ENCODE measurements at places on chromosomes 5 and 9.

- no peaks in the 10 kb centered on the region for H3K4me1 ChIP-seq
- DNase-seq: no peak
- H3K27ac ChIP-seq: no peak overlapping the region
- no peaks in the 10 kb centered on the region for H3K36me3 ChIP-seq
These were observed 88.8 kb upstream of the SPOCK1 start for GRCh38 chr5:137587919-137588318.

DNA sequence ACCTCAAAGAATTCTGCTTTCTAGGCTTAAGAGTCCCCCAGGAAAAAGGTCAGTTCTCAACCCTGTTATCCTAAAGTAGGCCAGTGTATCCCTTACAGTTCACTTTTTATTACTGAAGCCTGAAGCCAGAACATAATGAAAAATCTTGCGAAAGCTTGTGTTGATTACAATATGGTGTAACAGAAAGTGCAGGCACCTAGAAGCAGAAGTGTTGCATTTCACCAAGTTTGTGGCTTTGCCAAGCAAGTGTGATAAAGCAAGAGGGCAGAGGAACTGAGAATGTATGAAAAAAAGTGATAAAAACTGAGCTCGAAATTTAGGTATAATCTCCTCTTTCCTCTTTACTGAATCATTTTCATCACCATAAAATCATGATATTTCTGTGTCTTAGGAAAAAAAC lies 26.2 kb downstream of the AGTPBP1 start:
- no peaks in the 10 kb centered on the region for H3K4me1 ChIP-seq
- H3K4me3 ChIP-seq: no peak overlapping the region
- DNase-seq: peak; percentile 17
- no peaks in the 10 kb centered on the region for H3K36me3 ChIP-seq
- no peak overlapping the region for H3K27ac ChIP-seq

GRCh38 chr5:168992016-168992415 lies 308.9 kb downstream of the SLIT3 start:
- no peak overlapping the region for H3K4me3 ChIP-seq
- no peaks in the 10 kb centered on the region for H3K27me3 ChIP-seq
- no peak for DNase-seq
- H3K36me3 ChIP-seq: no peaks in the 10 kb centered on the region

GRCh38 chr9:134458207-134459108 lies 132.2 kb downstream of the RXRA start:
- peak; percentile 86 for DNase-seq
- peaks cover 17% of the 10 kb centered on the region for H3K27me3 ChIP-seq
- H3K36me3 ChIP-seq: no peaks in the 10 kb centered on the region
- H3K4me3 ChIP-seq: no peak overlapping the region

GRCh38 chr9:1320607-1321195 lies 270.5 kb downstream of the DMRT2 start:
- H3K27ac ChIP-seq: no peak overlapping the region
- peak; percentile 19 for DNase-seq
- no peaks in the 10 kb centered on the region for H3K36me3 ChIP-seq

DNA sequence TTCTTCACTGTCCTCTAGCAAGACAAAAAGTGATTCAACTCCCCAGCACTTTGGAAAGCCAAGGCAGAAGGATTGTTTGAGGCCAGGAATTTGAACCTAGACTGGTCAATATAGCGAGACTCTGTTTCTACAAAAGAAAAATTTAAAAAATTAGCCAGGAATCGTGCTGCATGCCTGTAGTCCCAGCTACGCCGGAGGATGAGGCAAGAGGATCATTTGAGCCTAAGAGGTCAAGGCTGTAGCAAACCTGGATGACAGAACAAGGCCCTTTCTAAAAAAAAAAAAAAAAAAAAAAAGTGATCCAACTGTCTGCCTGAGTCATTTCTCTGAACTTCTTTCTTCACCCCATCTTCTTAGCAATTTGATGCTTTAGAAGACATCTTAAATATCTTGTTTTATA lies 12.4 kb downstream of the ITGA2 start:
- no peaks in the 10 kb centered on the region for H3K27me3 ChIP-seq
- H3K27ac ChIP-seq: no peak overlapping the region
- no peaks in the 10 kb centered on the region for H3K4me1 ChIP-seq
- no peak overlapping the region for H3K4me3 ChIP-seq
- no peak for DNase-seq

DNA sequence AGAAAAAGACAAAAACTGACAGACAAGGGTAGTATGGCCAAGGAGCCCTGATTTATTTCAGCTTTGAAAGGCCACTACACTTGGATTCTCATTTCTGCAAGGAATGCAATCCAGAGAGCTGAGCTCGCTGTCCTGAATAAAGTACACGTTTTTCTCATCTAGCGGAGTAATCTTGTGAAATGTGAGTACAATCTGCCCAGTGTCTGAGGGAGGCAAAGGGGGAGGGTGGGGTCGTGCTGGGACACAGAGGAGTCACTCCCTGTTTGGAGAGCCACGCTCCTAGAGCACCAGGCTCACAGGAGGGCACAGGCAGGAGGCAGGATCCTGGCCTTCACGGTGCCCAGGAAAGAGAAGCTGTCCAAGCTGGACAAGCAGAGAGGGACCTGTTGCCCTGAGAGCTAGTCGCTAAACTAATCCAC lies 51.0 kb upstream of the IFNK start:
- no peaks in the 10 kb centered on the region for H3K27me3 ChIP-seq
- peaks cover 67% of the 10 kb centered on the region for H3K4me1 ChIP-seq
- H3K4me3 ChIP-seq: no peak overlapping the region
- H3K36me3 ChIP-seq: no peaks in the 10 kb centered on the region
- peak overlapping the region; percentile 44 for H3K27ac ChIP-seq
- DNase-seq: no peak

DNA sequence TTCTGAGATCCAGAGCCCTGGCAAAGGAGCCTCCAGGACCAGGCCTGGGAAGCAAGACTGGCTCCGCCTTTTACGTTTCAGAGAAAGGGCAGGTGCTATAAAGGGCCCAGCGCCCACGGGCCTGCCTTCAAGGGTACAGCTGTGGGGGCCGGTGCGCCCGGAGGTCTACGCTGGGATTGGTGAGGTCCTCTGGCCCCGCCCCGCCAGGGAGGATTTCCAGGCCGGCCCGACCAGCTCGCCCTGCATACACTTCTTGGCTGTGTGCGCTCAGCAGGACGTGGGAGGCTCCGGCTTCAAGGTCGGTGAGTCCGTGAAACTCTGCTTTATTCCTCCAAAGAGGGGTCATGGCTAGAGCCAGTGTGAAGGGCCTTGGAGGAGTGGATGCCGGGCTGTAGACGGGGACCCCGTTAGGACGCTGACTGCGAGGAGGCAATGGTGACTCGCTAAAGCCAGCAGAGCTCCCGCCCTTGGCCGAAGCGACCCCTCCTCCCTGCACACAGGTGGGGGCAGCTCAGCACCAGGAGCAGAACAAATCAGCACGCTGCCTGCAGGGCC lies at the start of gene CKMT2:
TSS of gene CKMT2 (plus strand) at position 243 of the 555 bp plus-strand sequence. CDS start 17,811 bp downstream, outside the sequence.
- H3K4me3 ChIP-seq: peak within 1 kb of the TSS; percentile 30
- DNase-seq: peak; percentile 91
- H3K27me3 ChIP-seq: no peaks in the 10 kb centered on the region
- no peaks in the 10 kb centered on the region for H3K36me3 ChIP-seq
- H3K27ac ChIP-seq: peak within 1 kb of the TSS; percentile 77

GRCh38 chr9:36560771-36561170 lies 11.9 kb upstream of the MELK start:
- peaks cover 2% of the 10 kb centered on the region for H3K4me1 ChIP-seq
- no peak overlapping the region for H3K4me3 ChIP-seq
- H3K27me3 ChIP-seq: no peaks in the 10 kb centered on the region
- H3K27ac ChIP-seq: no peak overlapping the region
- no peaks in the 10 kb centered on the region for H3K36me3 ChIP-seq
- DNase-seq: no peak

DNA sequence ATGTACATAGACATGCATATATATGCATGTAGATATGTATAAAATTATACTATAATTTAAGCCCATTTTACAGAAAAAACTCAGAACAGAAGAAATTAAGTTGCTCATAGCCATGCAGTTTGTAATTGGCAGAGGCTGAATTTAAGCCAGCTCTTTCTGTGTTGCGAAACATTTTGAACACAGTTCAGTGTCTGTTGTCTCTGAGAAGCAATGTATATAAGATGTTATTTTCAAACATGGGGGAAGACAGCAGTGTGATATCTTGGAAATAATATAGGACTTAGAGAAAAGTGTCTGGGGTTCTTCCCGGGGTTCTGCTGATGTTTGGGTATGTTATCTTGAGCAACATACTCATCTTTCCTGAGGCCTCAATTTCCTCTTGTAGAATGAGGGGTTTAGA lies 37.6 kb downstream of the SVEP1 start:
- H3K4me1 ChIP-seq: no peaks in the 10 kb centered on the region
- no peak overlapping the region for H3K27ac ChIP-seq
- no peak overlapping the region for H3K4me3 ChIP-seq
- no peaks in the 10 kb centered on the region for H3K36me3 ChIP-seq
- no peak for DNase-seq

- DNase-seq: no peak
- no peaks in the 10 kb centered on the region for H3K4me1 ChIP-seq
- H3K27ac ChIP-seq: no peak overlapping the region
- H3K4me3 ChIP-seq: no peak overlapping the region
- no peaks in the 10 kb centered on the region for H3K27me3 ChIP-seq
These were observed 245.0 kb downstream of the FAM114A2 start for GRCh38 chr5:153793699-153794098.

- no peaks in the 10 kb centered on the region for H3K27me3 ChIP-seq
- peaks cover 24% of the 10 kb centered on the region for H3K4me1 ChIP-seq
- DNase-seq: no peak
- no peak overlapping the region for H3K27ac ChIP-seq
These were observed 4.7 kb downstream of the PGGT1B start for GRCh38 chr5:115257981-115258380.

GRCh38 chr5:51043745-51044144 lies 339.5 kb upstream of the ISL1 start:
- H3K4me1 ChIP-seq: no peaks in the 10 kb centered on the region
- no peaks in the 10 kb centered on the region for H3K27me3 ChIP-seq
- H3K27ac ChIP-seq: no peak overlapping the region

- H3K27ac ChIP-seq: no peak overlapping the region
- no peak for DNase-seq
- H3K36me3 ChIP-seq: no peaks in the 10 kb centered on the region
- H3K27me3 ChIP-seq: peaks cover 2% of the 10 kb centered on the region
- H3K4me1 ChIP-seq: peaks cover 7% of the 10 kb centered on the region
These were observed 102.7 kb upstream of the IER5L start for GRCh38 chr9:129280623-129281271.

- H3K36me3 ChIP-seq: no peaks in the 10 kb centered on the region
- H3K4me3 ChIP-seq: no peak overlapping the region
- H3K27me3 ChIP-seq: no peaks in the 10 kb centered on the region
- DNase-seq: no peak
- no peak overlapping the region for H3K27ac ChIP-seq
- no peaks in the 10 kb centered on the region for H3K4me1 ChIP-seq
These were observed 412.7 kb downstream of the CETN3 start for GRCh38 chr5:89996890-89997289.

DNA sequence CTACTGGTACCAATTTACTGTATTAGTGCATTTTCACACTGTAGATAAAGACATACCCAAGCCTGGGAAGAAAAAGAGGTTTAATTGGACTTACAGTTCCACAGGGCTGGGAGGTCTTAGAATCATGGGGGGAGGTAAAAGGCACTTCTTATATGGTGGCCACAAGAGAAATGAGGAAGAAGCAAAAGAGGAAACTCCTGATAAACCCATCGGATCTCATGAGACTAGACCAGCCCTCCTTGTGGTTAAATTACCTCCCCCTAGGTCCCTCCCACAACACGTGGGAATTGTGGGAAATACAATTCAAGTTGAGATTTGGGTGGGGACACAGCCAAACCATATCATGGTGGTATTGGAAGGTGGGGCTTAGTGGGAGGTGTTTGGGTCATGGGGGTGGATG lies 56.5 kb upstream of the SPDL1 start:
- H3K4me1 ChIP-seq: no peaks in the 10 kb centered on the region
- peaks cover 7% of the 10 kb centered on the region for H3K27me3 ChIP-seq
- DNase-seq: no peak
- H3K4me3 ChIP-seq: no peak overlapping the region
- H3K27ac ChIP-seq: no peak overlapping the region
- no peaks in the 10 kb centered on the region for H3K36me3 ChIP-seq

- no peaks in the 10 kb centered on the region for H3K36me3 ChIP-seq
- H3K27ac ChIP-seq: no peak overlapping the region
- no peak overlapping the region for H3K4me3 ChIP-seq
- H3K27me3 ChIP-seq: peaks cover 24% of the 10 kb centered on the region
These were observed 31.2 kb upstream of the LRRC14B start for GRCh38 chr5:160173-160510.

DNA sequence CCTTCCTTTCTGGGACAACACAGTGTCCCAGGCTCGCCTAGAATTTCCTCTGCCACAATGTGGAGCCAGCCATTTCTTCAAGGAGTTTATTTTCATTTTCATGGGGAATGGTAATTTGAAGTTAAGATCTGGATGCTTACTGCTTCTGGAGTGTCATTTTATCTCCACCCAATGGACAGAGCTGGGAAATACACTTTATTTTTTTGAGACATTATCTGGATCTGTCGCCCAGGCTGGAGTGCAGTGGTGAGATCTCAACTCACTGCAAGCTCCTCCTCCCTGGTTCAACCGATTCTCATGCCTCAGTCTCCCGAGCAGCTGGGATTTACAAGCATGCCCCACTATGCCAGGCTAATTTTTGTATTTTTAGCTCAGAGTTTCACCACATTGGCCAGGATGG lies 12.7 kb upstream of the THG1L start:
- H3K27me3 ChIP-seq: no peaks in the 10 kb centered on the region
- no peaks in the 10 kb centered on the region for H3K36me3 ChIP-seq
- H3K27ac ChIP-seq: no peak overlapping the region
- H3K4me1 ChIP-seq: no peaks in the 10 kb centered on the region
- DNase-seq: peak; percentile 79

DNA sequence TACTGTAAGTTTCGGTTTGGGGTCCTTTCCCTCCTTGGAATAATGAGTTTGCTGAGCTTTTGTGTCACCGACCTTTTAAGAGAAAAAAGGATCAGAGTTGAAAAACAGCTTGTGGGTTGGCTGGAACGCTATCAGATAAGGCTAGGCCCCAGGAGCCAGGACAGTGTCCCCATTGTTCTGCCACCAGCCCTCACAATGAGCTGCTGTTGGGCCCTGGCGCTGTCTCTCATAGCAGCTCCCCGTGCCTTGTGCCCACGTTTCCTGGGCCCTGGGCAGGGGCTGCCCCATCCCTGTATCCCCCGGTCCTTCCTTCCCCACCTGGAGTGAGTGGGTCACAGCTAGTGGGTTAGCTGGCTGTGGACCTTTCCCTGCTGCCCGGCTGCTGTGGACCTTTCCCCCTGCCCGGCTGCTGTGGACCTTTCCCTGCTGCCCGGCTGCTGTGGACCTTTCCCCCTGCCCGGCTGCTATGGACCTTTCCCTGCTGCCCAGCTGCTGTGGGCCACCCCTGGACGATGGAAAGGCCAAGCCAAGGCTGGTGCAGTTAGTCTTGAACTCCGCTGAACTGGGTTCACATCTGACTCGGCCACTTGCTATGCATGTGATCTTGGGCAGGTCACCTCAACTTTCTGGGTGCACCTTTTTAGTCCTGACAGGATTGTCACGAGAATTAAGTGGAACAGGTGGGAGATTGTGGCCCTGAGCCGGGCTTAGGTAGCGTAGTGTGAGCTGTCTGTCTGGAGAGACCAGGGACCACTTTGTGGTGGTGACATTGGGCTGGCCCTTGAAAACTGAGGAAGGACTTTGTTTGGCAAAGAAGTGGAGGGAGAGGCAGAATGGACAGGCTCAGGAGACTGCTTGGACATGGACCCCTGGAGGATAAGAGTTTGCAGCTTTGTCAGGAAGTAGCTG lies 99.5 kb downstream of the DAB2IP start:
- peak; percentile 74 for DNase-seq
- H3K4me3 ChIP-seq: no peak overlapping the region
- peak overlapping the region; percentile 50 for H3K27ac ChIP-seq
- H3K4me1 ChIP-seq: peaks cover 99% of the 10 kb centered on the region
- no peaks in the 10 kb centered on the region for H3K27me3 ChIP-seq

Measured in stomach (tissue), 19 donors.